ENCODE measurements at places on chromosomes 5 and 9.

GRCh38 chr9:3246241-3246640 is 279.6 kb downstream of the RFX3 start:
- no peak for DNase-seq

DNA sequence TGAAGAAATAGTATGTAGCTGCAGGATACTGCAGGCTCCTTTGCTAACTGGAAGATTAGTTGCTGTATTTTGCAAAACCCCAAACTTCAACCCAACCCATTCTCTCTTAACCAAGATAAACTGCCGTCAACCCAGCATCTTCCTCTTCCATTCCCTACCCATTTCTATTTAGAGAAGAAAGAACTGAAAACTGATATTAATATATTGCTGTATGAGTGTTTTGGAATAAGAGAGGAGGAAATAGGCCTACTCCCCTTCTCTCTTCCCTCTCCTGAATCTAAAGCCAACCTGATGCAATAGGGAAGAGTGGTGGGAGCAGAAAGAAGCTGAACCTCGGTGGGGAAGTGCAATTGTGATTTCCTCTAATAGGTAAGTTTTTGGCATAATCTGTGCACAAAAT is 83.7 kb downstream of the TMEM215 start:
- DNase-seq: no peak

GRCh38 chr9:76510041-76510440 is 51.1 kb downstream of the GCNT1 start:
- peak; percentile 78 for DNase-seq

DNA sequence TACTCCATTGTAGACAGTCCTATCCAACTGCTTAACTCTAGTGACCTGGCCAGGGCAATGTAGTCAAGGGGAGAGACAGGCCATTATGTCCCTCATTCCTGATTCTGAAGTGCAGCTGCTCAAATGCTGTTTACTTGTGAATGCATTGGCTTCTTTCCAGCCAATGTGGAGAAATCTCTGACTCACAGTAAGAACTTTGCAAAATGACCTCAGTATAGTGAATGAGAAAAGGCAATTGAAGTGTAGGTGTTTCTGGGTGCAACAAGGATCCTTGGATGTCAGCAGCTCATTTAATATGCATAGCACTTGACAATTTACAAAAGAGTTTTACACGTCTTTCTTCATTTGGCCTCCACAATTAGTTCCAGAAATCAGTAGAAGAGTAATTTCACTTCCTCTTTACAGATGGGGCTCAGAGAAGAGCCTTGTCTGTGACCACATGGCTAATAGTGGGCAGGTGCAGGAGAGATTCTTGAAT is 367.2 kb downstream of the OSTF1 start:
- DNase-seq: peak; percentile 2

DNA sequence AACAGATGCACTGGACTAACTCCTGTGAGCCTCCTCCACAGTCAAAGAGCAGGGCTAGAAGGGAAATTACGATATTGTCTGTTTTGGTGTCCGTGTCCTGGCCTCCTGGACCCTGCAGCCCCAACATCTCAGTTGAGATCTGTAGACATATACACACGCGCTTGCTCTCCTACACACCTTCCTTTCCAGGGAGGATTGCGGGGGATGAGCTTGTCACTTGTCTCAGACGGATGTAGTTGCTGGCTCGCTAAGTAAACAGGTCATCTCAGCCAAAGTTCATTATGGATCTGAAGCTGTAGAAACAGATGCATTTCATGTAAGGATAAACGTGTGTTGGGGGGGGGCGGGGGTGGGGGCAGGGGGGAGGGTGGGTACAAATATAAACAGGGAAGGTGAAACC is 549.3 kb downstream of the CCDC171 start:
- no peak for DNase-seq

- DNase-seq: no peak
These were observed 33.8 kb downstream of the KDM3B start for GRCh38 chr5:138386290-138386689.

GRCh38 chr5:159339460-159339859 is 9.2 kb upstream of the IL12B start:
- no peak for DNase-seq

GRCh38 chr9:132408521-132408920 is 1.5 kb upstream of the CFAP77 start:
- no peak for DNase-seq

GRCh38 chr9:34723141-34723540 is 13.2 kb upstream of the CCL21 start:
- no peak for DNase-seq

GRCh38 chr9:133715295-133715865 is 22.8 kb downstream of the SARDH start:
- peak; percentile 28 for DNase-seq

GRCh38 chr5:95380103-95380628 is 11.0 kb upstream of the FAM81B start:
- no peak for DNase-seq

DNA sequence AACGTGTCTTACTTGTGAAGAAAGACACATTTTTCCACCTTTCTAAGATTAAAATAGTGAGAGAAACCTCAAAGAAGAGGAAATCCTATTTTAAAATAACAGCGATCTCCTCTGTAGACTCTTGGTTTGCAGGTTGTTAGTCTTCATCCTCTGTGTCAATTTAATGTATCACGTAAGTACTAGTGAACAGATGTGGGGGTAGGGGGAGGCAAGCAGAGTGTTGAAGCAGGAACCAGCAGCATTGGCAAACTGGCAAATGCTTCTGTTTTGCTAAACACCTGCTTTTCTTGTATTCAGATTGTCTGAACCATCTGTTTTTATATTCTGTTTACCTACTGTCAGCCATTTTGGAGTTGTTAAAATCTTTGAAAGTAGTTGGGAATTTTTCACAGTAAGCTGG is 159.3 kb upstream of the TLX3 start:
- DNase-seq: no peak

DNA sequence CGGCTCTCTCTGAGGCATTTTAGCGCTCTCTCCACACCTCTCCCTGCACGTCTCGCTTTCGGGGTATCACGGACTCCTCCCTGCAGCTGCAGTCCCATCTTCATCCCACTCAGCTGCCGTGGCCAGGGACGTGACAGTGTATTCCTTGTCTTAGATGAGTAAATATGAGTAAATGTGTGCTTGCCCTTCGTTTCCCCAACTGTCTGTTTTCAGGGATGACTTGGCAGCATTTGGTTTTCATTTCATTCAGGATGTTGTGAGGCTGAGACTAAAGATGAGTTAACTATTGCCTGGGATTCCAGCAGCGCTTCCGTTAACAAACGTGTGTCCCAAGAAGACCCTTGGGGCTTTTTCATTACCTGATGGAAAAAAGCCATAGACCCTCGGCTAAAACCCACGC is 29.5 kb downstream of the GDNF start:
- peak; percentile 84 for DNase-seq

DNA sequence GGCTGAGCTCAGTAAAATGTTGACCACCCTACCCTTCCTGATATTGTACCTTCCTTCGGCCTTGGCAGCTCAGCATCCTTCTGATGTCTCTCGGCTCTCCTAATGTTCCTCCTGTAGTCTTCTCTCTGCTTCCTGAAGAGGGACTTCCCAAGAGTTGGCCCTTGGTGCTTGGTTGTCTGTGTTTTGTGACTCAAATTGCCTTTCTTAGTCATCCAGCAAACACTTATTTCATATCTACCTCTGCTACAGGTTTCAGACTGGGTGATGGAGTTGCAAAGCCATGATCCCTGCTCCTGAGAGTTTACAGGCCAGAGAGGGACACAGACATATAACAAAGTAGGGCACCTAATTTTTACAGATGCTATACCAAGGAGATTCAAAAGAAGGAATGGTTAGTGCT is 70.1 kb downstream of the SV2C start:
- no peak for DNase-seq

DNA sequence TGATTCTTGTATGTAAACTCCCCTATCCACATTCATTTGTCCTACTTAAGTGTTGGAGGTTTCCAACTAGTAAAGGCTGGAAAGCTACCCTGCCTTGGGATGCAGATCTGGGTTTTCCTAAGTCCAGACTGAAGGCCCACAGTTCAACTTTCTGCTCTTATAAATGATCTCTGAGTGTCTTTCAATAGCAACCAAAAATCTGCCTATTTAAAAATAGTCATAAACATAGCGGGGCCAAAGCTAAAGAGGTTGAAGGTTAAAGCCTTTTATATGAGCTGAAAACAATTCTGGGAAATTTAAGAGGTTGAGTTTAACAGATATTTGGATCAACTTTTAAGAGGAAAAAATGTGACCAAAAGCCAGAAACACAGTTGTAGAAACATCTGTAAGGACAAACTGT is 87.2 kb downstream of the NTRK2 start:
- DNase-seq: no peak

- DNase-seq: no peak
These were observed 5.9 kb upstream of the CXXC5 start for GRCh38 chr5:139642213-139642612.

GRCh38 chr9:95808011-95808410 is 67.5 kb upstream of the ERCC6L2 start:
- peak; percentile 35 for DNase-seq

GRCh38 chr5:91164424-91164823 is 218.7 kb downstream of the ARRDC3 start:
- no peak for DNase-seq

DNA sequence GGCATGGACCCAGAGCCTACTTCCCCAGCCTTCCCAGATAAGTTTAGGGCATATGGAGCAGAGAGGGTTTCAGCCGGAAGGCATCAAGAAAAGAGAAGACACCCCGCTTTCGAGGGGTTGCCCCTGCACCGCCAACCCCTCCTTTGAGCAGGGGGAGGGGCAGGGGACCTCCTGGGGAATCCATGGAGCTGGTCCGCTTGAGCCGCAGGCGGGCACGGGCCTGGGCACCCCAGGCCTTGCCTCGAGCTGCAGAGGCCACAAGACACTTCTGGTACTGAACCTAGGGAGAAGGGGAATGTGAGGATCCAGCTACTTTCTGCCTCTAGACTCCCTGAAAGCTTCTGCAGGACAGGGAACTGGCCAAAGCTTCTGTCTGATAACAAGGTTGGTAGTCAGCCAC is 1.3 kb upstream of the SRA1 start:
- no peak for DNase-seq

DNA sequence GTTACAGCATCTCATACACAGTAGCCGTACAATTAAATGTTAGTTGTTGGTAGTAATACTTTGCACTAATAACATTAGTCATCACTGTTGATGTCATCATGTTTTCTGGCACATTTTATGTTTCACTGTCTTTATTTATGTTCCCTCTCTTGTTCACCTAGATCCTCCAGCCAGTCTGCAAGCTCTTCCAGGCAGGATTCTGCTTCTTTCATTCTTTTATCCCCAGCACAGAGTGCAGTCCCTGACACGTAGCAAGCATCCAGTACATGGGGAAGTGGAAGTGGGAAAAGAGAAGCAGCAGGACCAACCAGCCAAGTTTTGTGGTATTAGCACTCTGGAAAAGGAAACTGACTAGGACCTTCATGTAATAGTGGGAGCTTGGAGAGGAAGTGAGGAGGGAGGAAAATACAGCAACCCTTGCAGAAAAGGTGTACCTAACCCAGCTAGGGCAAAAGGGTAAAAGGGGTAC is 89.7 kb upstream of the SLC44A1 start:
- DNase-seq: peak; percentile 52

- DNase-seq: no peak
These were observed 311.3 kb downstream of the ASTN2 start for GRCh38 chr9:117103438-117104110.

DNA sequence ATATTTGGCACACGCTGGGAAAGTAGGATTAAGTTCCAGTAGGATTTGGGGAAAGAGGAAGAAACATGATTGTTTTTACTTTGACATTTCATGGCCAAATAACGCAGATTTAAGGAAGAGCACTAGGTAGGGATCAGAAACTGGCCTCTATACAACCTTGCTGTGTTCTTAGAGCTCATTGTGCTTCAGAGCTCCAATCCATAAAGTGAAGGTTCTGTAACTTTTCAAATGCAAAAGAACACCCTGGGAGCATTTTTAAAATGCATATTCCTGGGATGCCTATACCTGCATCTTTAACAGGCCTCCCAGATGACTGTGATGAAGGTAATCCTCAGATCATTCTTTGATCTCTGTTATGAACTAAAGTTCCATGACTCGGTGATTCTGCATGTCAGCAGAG is 77.1 kb downstream of the YIPF5 start:
- DNase-seq: no peak

DNA sequence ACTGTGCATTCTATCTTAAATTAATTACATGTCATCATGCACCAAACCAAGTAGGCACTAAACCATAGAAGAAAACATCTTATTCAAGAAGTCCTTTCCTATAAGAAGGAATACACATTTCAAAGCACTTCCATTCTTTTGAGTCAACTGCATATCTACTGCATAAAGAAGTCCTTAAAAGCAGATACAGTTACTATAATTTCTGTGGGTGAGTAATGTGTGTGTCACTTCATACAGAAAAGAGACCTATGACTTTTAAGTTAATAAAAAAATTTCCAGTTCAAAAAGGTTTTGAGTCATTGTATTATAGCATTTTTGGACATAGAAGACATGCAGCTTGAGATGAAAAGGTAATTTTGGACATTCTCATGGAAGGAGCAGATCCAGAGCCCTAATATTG is 125.0 kb downstream of the DTWD2 start:
- peak; percentile 34 for DNase-seq

DNA sequence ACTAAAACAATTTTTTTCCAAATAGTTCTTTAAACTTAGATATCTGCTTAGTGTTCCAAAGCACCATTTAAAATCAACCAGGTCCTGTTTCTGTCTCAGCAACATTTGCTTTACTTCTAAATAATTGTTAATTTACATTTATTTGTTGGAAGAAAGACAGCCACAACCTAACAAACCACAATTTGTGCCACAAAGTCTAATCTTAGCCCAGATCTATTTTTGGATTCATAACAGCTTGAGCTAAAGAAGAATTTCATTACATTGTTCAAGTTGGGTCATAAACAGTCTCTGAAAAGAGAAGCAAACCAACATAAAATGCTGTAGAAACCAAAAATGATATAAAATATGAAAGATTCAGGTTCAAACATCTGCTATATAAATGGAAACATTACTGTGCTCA is 24.4 kb downstream of the MLLT3 start:
- DNase-seq: no peak

DNA sequence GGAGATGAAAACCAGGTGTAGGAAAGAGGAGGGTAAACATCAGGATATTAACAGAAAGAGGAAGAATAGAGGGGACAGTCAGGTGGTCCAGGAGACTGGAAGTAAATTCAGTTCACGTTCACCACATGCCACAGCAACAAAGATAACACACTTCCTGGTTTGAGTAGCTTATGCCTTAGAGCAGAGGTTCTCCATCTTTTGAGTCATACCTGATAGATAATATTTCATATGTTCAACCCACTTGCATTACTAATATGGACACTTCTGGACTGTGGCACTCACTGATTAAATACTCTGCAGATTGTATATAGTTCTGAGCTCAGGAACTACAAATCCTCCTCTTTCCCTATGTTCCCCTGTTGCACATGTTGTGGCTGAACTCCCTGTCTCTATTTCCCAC is 179.9 kb upstream of the NR3C1 start:
- DNase-seq: no peak

GRCh38 chr9:89601856-89602562 is 2.8 kb upstream of the GADD45G start:
- DNase-seq: no peak

GRCh38 chr5:176837707-176838115 is 27.4 kb downstream of the UNC5A start:
- DNase-seq: peak; percentile 85

All from fibroblast of skin of abdomen (primary cell).